ENCODE measurements at places on chromosomes 11 and 22. TPM values are rescaled to one million over a fixed set of nuclear protein-coding genes. Genes with fewer than 3 reads are reported as not detected.

DNA sequence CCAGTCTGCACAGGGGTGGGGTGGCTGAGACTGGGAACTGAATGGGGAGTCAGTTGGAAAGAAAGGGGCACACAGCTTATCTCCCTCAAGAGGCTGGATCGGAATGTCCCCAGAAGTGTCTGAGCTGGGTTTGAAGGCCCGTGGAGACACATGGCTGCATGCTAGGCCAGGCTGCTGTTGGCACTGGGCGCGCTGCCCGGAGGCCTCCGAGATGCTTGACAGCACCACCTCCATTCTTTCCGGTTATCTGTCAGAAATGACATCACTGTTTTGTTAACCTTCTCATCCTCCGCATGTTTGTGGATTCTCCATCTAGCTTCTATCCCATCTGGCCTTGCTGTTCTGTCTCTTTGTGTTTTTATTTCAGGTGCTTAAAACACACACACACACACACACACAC, 85.5 kb downstream of the APIP start:
- no peak for DNase-seq

GRCh38 chr11:77203901-77204753, 76.1 kb downstream of the MYO7A start:
- DNase-seq, result peak; percentile 10

GRCh38 chr11:47235163-47235562, 13.5 kb downstream of the ACP2 start:
- no peak for DNase-seq

The CASP5 gene
- total RNA-seq, result not detected

DNA sequence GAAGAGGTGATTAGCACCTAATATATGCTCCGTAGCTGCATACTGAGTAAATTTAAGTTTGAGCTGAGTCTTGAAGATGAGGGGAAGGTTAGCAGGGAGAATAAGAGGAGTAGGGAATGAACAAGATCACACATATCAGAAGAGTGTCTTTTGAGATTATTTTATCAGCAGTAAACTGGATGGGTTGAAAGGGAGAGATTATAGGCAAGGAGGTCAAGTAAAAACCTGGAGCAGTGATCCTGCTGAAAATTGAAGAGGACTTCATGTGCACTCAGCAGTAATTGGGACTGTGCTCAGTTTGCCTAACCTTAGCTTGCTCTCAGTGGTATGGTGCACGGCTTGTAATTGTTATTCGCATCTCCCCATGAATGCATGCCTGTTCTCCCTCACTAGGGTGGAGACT, 79.5 kb upstream of the PICALM start:
- no peak for DNase-seq

The C1QTNF5 gene
- 34.4 TPM for total RNA-seq

DNA sequence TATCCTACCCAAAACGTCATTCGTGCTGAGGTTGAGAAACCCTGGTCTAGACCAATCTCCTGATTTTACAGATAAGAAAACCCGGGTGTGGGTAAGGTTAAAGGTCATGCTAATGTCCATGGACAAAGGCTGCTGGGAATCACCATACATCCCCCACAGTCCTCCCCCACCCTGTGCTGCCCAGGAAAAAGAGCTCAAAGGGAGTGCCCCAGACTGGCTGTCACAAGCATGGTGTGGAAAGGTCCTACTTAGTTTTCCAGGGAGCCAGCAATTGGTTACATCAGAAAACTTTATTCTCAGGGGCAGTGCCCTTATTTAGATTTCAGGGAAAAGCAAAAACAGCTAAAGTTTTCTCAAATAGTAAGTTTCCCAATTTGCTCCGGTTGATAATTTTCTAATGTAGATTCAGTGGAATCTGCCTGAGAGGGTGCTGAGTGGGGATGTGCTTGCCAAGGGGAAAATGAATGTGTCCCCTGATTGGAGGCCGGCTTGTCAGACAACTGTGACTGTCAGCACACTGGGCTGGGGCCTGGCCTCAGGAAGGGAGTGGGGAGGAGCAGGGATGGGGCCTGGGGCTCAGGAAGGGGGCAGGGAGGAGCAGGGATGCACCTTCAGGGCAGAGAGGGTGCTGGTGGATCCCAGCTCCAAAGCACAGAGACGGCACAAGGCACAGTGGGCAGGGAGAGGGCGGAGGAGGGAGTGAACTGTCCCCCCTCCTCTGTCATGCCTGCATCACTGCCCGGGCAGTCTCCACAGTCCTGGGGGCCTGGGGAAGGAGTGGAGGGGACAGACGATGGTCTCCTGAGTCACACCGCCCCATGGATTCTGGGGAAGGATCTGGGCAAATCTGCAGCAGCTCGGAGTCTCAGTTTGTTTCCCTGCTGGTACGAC, 263.6 kb downstream of the KIRREL3 start:
- DNase-seq, result no peak

DNA sequence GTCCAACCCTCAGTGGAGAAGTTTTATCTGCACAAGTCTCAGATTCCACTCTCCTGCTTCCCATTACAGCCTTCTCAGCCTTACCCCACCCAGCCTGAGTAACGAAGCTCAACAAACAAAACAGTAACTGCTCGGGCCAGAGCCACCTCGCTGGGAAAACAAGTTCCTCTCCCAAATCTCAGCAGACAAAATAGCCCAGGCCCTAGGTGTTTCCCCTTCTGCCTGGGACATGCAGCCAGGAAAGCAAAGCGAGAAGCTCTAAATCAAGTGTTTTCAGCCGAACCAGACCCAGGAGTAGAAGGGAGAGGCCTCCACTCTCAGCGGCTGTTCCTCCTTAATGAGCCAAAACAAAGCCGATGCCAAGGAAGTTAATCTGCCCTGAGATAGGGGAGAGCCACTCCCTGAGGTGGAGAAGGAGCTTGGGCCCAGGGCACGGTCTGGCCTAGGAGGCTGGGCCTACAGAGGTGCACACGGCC, 44.0 kb downstream of the LIF start:
- peak; percentile 53 for DNase-seq

GRCh38 chr11:57514538-57515331, 767 bp downstream of the SLC43A1 start:
- DNase-seq, result peak; percentile 61

- no peak for DNase-seq
Observed at GRCh38 chr11:82810326-82810725, 76.7 kb upstream of the FAM181B start.

DNA sequence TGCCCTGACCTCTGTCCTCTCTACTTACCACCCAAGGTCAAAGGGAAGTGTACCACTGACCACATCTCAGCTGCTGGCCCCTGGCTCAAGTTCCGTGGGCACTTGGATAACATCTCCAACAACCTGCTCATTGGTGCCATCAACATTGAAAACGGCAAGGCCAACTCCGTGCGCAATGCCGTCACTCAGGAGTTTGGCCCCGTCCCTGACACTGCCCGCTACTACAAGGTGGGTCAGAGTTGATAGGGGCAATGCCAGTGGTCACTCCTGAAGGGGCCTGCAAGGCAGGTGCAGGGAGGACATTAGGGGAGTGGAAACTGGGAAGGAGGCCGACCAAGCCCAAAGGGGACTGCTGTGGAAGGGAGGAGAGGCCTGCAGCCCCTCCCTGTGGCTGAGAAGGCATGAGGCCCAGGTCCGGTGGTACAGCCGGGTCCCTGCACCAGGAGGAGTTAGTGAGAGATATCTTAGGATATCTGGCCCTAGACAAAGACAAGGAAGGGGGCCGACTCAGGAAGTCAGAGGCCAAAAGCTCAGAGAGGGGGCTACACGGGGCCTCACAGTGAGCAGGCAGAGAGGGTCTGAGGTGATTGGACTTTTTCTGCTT, 17.9 kb downstream of the POLR3H start:
- no peak for DNase-seq

GRCh38 chr11:126595560-126595959, 240.1 kb downstream of the ST3GAL4 start:
- DNase-seq, result no peak

The GSTT2B gene
- 4.7 TPM for total RNA-seq

DNA sequence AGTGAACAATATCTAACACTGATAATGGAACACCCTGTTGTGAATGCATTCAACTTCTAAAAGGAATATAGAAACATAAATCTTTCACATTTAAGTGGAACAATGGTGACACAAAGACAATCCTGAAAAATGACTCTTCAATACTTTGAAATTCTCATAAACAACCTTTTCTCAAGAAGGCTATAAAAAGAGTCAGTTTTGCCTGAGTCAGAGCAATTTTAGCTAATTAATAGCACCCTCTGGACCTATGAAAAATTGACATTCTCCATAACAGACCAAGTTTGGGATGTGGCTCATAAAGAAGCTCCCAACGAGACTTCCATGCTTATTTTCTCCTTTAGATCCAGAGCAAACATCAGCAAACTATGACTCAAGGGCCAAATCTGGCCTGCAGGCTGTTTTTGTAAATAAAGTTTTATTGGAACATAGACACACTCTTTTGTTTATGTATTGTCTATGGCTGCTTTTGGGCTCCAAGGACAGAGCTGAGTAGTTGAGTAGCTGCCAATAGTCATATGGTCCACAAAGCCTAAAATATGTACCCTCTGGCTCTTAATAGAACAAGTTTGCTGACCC, 108.0 kb downstream of the MAML2 start:
- no peak for DNase-seq
